Astrocyte (in vitro differentiated cells and primary cell): ENCODE measurements at places on chromosomes 1 and 21. TPM values are rescaled to one million over a fixed set of nuclear protein-coding genes. Genes with fewer than 3 reads are reported as not detected.

DNA sequence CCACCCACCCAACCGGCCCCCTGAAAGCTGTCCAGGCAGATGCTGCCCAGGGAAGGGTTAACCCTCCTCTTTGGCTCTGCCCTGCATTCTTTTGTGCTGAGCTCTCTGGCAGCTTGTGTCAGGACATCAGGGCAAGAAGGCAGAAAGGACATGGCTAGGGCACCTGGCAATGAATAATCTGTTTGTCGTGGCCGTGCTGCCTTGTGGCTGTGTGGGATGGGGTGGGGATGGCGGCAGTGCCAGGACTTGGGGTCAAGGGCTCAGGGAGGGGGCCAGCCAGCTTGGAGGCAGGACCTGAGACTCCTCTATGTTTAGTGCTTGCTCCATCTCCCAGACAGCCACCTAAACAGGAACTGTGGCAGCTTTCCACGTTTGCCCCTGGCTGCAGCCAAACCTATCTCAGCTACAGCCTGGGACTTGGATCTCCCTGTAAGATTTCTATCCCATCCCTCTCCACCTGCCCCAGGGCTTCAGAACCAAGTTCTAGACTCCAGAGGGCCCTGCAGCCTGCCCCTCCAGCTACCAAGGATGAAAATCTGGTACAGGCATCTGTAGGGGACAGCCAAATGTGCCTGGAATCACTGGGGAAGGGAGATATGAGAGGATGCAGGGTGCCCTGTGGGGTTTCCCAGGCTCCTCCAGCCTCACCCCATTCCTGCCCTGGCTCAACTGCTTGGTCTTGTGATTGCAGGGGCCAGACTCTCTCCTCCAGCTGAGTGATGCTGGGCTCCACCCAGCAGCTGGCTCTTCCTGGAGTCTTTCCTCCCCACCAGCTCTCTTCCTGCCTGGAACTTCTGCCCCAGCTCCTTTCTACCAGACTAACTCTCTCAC lies 9.6 kb upstream of the GPR37L1 start:
- no peak overlapping the region for H3K4me3 ChIP-seq
- no peaks in the 10 kb centered on the region for H3K36me3 ChIP-seq
- H3K27ac ChIP-seq, result no peak overlapping the region
- H3K4me1 ChIP-seq, result peaks cover 9% of the 10 kb centered on the region
- H3K27me3 ChIP-seq, result no peaks in the 10 kb centered on the region

- H3K27me3 ChIP-seq, result no peaks in the 10 kb centered on the region
- no peaks in the 10 kb centered on the region for H3K36me3 ChIP-seq
- no peak for DNase-seq
- H3K4me1 ChIP-seq, result no peaks in the 10 kb centered on the region
- H3K4me3 ChIP-seq, result no peak overlapping the region
These were observed 21.1 kb downstream of the TTC13 start for GRCh38 chr1:230957580-230957989.

DNA sequence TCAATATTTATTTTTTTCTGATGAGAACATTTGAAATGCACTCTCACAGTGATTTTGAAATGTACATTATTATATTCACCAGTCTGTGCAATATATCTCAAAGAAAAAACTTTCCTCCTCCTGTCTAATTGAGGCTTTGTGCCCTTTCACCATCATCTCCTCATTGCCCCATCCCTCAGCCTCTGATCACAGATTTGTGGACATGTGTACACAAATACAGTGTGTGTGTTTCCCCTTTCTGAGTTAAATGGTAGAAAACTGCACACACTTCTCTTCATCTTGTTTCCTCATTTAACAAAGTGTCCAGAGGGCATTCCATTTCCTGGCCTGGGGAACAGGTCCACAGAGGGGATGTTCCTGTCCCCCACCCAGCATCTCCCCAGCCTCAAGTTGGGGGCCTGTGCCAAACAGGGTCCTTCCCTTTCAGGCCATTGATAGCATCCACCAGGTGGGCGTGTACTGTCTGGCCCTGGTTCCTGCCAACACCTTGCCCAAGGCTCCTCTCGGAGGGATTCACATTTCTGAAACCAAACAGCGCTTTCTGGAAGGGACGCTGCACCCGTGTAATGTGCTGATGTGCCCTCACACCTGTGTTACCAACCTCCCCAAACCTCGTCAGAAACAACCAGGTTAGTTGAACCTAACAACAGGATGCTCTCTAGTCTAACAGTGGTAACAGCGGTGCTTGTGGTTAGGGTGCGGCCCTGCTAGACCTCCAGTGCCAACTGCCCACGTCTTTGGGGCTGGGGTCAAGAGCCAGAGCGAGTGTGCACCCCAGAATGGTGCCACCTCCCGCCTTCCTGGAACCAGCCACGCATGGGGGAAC lies 54.6 kb downstream of the S100B start:
- no peak overlapping the region for H3K27ac ChIP-seq
- H3K36me3 ChIP-seq, result peaks cover 20% of the 10 kb centered on the region
- DNase-seq, result no peak
- no peaks in the 10 kb centered on the region for H3K4me1 ChIP-seq

The RGS1 gene
- total RNA-seq, result not detected in 2 replicates

The IFI44 gene
- total RNA-seq, result 144 and 176 TPM in 2 replicates

The MATN1 gene
- 0.32 and 0.34 TPM in 2 replicates for total RNA-seq
